ENCODE measurements at places on chromosomes 4 and X.

GRCh38 chrX:2679534-2680485, 11.3 kb upstream of the CD99 start:
- DNase-seq = no peak

DNA sequence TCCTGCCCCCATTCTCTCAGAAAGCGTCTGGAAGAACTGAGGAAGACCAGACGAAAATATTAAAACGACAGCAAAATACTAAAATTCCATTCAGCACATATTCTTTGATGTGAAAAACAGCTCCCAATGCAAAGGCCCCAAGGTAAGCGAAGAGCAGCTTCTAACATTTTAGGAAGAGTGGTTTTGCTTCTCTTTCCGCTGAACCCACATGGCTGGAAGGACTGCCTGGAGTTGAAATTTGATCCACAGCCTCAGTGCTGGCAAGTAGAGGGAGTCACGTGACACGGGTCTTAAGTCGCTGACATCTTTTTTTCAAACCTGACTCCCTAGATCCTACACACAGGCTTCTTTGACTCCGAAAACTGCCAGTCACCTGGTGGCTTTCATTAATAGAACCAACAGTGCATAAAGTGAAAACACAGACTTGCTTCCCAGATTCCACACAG, at the start of gene FAM13A:
FAM13A (minus strand) TSS at position 233 of the 446 bp plus-strand sequence; CDS start at position 12, 221 bp downstream.
- DNase-seq = peak; percentile 92

GRCh38 chrX:118459494-118459893, 36.1 kb upstream of the DOCK11 start:
- peak; percentile 11 for DNase-seq

GRCh38 chr4:144504883-144505282, 141.1 kb upstream of the HHIP start:
- DNase-seq = no peak

GRCh38 chr4:7424553-7425111, 10.1 kb downstream of the PSAPL1 start:
- no peak for DNase-seq

- no peak for DNase-seq
Measured at GRCh38 chr4:83172371-83172770, 57.8 kb upstream of the PLAC8 start.

- DNase-seq = peak; percentile 56
Measured at GRCh38 chrX:109629310-109629709, 4.3 kb upstream of the KCNE5 start.

- no peak for DNase-seq
Measured at GRCh38 chr4:113106108-113106507, 56.7 kb downstream of the ANK2 start.

GRCh38 chr4:8836664-8837171, 34.9 kb downstream of the HMX1 start:
- no peak for DNase-seq

- DNase-seq = no peak
Measured at GRCh38 chr4:110009550-110009949, 96.9 kb downstream of the EGF start.

DNA sequence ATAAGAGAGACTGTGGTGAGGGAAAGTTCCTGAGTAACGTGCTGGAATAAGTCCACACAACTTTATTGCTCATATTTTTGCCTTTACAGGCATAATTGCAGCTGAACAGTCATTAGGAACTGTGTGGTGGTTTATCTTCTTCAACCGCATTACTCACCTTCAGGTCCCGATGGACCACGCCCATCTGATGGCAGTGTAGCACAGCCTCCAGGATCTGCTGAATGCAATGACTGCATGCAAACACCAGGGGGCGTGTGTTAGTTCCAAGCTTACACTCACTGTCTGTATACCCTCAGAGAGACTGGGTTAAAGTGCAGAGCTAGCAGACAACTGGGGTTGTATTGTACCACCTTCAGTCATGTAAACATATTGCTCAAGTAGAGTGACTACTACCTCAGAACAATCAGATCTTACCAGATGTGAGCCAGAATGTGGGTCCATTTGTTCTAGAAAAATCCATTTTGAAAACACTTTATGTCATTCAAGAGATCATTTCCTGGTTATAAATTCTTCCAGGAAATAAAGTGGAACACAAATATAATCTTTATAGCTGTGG, 214.0 kb downstream of the CAMK2D start:
- peak; percentile 71 for DNase-seq
